ENCODE measurements at places on chromosomes 2 and 18.

DNA sequence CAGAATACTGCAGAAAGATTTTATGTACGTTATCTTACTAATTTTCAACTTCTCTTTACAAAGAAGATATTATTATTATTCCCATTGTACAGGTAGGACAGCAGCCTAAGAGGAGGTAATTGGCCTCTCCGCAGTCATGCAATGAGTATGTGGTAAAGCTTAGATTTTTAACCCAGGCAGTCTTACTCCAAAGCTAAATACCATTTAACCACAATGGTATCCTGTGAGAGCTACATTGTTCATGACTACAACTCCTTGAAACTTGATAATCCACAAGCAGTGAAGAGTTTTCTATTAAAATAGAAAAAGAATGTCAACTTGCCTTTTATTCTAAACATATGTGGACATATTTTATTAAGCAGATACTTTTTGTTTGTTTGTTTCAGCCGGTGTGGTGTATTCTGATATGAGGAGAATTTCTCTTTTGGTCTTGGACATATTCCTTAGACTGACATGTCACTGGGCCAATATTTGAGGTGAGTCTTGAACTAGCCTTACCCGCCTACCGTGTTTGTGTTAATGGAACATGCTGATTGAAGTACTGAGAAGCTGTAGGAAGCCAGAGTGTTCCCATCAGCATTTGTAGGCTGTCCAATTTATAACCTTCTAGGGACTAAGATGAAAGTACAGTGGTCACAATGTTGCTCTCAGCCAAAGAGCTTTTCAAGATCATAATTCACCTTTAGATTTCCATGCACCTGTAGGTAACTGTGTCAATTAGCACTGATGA lies 293.9 kb upstream of the DCC start:
- DNase-seq: no peak

DNA sequence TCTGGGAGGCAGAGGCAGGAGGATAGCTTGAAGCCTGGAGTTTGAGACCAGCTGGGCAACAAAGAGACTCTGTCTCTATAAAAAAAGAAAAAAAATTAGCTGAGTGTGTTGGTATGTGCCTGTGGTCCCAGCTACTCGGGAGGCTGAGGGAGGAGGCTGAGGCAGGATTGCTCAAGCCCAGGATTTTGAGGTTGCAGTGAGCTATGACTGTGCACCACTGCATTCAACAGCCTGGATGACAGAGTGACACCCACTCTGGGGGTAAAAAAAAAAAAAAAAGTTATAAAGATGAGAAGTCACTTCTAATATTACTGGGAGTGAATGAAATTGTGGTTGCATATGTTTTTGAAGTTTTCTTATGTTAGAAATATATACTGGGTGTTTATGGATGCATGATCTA lies 71.6 kb downstream of the C2orf74 start:
- DNase-seq: no peak

GRCh38 chr2:71665168-71666093 lies 212.1 kb downstream of the DYSF start:
- no peak for DNase-seq

DNA sequence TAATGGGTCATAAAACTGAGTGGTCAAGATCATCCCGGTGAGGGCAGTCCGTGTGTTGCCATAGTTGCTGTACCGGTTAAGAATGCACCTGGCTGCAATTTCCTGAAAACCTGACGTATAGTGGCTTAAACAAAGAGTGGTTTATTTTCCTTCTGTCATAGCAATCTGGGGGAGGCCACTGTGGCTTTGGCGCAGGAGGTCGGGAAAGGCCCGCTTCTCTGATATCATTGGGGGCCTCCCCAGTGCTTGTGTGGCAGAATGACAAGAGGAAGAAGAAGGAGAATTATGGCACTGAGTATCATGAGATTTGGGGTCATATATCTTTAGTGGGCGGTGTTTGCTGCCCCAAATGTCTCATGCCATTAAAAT lies 4.4 kb downstream of the C2orf92 start:
- DNase-seq: no peak

DNA sequence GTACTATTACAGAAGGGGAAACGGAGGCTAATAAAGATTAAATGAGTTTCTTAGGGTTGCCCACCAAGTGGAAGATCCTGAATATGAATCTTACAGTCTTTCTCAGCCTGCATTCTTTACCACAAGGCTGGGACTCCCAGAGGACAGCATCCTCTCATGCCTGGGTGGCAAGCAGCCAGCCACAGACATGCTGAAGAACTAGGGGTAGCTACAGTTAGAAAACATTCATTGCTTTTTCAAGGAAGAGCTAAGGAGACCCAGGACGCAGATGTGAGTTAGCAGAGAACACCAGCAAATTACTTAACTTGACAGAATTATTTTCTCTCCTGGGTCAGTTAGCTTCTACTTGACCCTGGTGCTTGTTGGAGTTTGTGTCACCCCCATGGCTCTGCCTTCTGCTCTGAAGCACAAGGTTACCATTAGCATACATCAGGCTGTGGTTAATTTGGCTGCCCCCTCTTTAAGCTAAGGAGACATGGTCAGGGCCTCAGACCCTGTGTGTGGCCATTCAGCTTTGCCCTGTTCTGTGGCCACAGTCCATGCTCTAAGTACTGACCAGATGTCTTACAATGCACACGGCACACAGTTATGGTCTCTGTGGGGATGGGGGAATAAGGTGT lies 132.3 kb upstream of the TNP1 start:
- DNase-seq: no peak

GRCh38 chr2:140178234-140178633 lies 1398.0 kb upstream of the NXPH2 start:
- no peak for DNase-seq

GRCh38 chr18:44229693-44230108 lies 451.0 kb upstream of the SETBP1 start:
- DNase-seq: no peak

- DNase-seq: no peak
Measured at GRCh38 chr2:101300836-101301235, 7.7 kb downstream of the RNF149 start.

DNA sequence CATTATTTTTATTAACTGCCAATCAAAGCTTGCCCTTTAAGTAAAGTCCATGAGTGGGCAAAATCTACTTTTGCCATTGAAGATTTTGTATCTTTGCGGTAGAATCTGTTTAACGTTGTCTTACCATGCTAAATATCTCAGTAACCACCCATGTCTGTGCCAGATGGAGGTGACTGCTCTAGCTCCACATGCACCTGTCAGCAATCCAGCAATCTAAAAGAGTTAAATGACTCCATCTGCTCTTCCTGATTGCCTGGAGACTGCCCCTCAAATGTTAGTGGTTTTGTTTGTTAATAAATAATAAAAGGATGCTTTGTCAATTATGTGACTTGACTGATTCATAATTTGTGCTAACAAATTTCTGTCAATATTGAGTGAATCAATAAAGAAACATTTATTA lies 141.7 kb downstream of the RBM43 start:
- DNase-seq: no peak

DNA sequence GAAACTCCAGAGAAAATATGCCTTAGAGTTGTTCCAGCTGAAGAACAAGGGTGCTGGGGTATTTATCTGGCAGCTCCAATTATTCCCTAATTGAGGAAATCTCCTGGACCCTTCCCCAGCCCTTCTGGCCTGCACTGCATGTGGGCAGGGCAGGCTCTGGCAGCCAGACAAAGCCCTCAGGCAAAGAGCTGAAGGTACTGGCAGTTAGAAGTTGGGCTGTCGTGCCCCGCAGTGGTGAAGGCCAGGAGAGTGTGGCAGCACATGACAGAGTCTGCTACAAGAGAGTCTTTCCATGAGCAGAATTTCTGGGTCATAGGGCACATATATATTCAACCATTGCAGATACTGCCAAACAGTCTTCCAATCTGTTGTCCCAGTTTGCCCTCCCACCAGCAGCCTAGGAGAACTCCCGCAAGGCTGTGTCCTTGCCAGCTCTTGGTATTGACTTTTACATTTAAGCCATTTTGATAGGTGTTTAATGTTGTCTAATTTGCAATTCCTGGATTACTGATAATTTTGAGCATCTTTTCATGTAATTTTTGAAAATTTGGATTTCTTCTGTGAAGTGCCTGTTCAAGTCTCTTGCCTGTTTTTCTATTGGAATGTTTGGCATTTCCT lies 26.6 kb downstream of the ONECUT2 start:
- DNase-seq: no peak

GRCh38 chr18:64712035-64712434 lies 563.1 kb upstream of the LINC00305 start:
- no peak for DNase-seq

DNA sequence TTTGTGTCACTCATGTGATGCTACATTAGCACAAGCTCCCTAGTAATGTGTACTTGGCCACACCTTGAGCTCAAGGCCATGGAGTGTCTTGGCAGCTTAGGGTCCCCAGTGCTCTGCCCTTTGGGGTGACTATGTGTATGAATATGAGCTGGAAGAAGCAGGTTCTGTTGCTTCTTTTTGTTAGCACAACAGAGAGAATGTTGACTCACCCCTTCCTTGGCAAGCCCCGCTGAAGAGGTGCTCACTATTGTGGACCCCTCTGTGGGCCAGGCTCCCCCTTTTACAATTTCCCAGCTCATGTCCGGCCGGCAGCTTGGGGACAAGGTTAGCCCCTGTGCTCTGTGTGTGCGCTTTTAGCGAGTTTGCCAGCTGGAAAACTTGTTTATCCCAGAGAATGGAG lies 48.1 kb downstream of the DGKD start:
- DNase-seq: no peak

Data from stimulated activated CD4-positive, alpha-beta T cell treated with anti-CD3 and anti-CD28 coated beads, Interleukin-4, amount 100 ng/mL, for 1 hour (primary cell).